Activated gamma-delta T cell treated with anti-CD3 and anti-CD28 coated beads, Interleukin-2, amount 50 U/mL, for 16 hours (primary cell): ENCODE measurements at places on chromosomes 11 and 22.

DNA sequence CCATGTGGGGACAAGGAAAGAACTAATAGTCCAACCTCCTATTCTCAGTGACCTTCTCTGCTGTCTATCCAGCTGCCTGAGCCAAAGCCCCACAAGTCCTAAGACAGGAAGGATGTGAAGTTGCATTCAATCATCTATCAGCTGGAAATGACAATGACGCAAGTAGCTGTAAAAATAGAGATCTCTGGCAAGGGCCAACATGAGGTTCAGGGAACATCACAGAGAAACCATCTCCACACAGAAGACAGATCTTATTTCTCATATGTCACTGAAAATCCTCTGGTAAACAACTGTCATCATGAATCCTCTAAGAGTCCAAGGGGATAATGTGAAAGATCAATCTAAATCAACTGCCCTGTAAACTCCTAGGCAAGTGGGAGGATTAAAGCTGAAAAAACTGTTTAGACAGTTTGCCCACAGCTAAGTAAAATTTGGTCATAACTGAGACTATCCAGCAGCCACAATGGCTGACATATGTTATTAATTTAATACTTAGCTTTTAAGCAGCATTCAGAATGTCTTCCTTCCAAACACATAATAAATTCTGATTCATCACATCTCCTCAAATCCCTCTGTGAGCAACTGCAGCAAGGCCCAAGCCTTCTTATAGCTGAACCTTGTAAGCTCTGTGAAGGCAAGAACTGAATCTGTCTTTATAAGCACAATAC is 52.1 kb downstream of the ALG9 start:
- no peak for DNase-seq

GRCh38 chr11:105144887-105145286 is 5.3 kb upstream of the CARD18 start:
- DNase-seq: no peak

GRCh38 chr22:43047605-43048004 is 32.7 kb upstream of the PACSIN2 start:
- DNase-seq: no peak

DNA sequence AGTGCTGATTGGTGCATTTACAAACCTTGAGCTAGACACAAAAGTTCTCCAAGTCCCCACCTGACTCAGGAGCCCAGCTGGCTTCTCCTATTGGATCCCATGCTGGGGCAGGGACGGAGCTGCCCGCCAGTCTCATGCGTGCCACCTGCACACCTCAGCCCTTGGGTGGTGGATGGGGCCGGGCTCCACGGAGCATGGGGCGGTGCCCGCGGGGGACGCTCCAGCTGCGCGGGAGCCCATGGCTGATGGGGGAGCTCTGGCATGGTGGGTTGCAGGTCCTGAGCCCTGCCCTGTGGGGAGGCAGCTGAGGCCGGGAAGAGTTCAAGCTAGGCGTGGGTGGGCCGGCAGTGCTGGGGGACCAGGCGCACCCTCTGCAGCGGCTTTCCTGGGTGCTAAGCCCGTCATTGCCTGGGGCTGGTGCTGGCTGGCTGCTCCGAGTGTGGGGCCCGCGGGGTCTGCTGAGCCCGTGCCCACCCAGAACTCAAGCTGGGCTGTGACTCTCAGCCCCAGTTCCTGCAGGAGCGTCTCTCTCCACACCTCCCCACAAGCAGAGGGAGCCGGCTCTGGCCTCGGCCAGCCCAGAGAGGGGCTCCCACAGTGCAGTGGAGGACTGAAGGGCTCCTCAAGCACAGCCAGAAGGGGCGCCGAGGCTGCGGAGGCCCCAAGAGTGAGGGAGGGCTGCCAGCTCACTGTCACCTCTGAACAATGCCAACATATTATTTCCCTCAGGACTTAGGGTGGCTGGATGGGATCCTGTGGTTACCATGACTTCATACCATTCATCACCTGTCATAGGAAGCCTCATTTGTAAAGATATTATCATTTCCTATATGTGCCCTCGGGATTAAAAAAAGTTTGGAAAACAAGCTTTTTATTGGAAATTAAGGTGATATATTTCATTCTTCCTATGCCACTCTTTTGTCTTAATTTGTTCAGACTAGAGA is 688.7 kb downstream of the ETS1 start:
- DNase-seq: no peak

DNA sequence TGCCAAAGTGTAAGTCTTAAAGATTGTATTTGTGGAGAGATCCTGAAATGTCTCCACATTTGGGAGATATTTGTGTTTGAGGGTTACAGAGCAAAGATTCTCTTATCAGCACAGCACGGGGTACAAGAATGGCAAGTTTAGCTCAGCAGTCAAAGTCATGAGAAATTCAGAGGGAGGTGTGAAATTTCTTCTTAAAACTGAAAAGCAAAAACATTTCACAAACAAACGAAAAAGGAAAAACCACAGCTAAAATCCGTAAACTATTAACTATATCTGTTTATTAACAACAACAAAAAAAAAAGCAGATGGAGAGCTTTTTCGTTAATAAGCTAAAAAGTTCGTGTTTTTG is 40.9 kb upstream of the ETS1 start:
- no peak for DNase-seq

DNA sequence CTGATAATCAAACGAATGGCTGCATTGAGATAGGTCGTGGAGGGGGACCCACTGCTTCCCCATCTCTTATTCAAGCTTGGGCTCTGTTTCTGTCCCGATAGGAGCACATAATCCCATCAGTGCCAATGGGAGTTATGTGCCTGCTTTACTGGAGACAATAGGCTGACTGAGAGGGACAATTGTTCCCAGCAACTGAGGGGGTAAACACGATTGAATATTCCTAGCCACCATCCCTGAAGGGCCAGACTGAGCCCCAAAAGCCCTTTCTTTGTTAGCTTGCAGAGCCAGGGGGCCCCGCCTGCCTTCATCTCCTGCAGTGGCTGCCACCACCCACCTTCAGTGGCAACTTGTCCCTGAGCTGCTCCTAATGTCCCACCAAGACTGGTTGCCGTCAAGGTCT is 172.8 kb upstream of the NAV2 start:
- no peak for DNase-seq

- DNase-seq: no peak
Measured at GRCh38 chr22:49371325-49372110, 456.2 kb downstream of the BRD1 start.

- DNase-seq: no peak
Measured at GRCh38 chr11:57410287-57410686, 16.6 kb downstream of the SLC43A3 start.

DNA sequence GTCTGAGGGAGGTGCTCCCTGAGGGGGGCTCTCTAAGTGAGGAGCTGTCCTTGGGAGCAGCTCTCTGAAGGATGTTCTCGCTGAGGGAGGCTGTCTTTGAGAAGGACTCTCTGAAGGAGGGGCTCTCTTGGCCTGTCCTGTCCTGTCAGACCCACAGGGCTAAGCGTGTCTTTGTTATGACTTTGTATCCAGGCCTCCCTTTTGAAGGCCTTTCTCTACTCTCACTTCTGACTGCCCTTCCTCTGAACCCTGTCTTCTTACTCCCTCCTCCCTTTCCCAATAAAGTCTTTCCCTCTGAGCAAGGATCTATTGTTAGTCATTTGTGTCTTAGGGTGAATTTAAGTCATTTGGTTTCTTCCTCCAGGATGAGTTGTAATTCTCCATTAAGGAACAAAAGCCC is 330.1 kb upstream of the PLET1 start:
- no peak for DNase-seq

- DNase-seq: no peak
Measured at GRCh38 chr22:44301039-44301438, 11.7 kb downstream of the SHISAL1 start.

GRCh38 chr22:35400501-35400790 is 506 bp downstream of the MCM5 start:
- no peak for DNase-seq

DNA sequence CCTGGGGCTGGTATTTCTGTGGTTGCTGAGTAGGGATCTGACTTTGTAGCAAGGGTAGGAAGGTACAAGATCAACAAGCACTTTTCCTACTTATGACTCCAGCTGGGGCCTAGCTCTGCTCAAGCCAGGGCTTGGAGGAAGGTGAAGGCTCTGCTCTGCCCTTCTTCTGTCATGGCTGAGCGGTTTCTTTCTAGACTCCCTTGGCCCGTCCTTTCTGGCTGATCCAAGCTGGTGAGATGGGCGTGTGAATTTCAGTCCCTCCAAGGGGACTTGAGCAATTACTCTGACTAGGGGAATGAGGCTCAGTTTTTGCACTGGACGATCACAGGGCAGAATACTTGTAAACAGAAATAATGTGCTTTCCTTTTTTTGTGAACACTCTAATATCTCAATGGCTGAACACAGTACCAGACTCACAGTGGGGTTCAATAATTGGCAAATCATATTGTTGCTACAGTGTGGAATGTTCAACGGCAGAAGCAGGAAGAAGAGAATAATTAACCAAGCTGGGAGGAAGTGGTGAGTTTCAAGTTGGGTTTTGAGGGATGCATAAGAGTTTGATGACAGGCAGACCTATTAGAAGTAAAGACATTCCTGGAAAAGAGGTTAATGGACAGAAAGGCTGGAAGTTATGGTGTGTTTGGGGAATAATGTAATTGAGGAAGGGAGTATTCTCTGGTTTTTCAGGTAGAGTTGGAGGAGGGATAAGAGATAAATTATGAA is 507.6 kb downstream of the MIAT start:
- DNase-seq: no peak

GRCh38 chr22:37209140-37209845 is 3.0 kb downstream of the SSTR3 start:
- DNase-seq: no peak

DNA sequence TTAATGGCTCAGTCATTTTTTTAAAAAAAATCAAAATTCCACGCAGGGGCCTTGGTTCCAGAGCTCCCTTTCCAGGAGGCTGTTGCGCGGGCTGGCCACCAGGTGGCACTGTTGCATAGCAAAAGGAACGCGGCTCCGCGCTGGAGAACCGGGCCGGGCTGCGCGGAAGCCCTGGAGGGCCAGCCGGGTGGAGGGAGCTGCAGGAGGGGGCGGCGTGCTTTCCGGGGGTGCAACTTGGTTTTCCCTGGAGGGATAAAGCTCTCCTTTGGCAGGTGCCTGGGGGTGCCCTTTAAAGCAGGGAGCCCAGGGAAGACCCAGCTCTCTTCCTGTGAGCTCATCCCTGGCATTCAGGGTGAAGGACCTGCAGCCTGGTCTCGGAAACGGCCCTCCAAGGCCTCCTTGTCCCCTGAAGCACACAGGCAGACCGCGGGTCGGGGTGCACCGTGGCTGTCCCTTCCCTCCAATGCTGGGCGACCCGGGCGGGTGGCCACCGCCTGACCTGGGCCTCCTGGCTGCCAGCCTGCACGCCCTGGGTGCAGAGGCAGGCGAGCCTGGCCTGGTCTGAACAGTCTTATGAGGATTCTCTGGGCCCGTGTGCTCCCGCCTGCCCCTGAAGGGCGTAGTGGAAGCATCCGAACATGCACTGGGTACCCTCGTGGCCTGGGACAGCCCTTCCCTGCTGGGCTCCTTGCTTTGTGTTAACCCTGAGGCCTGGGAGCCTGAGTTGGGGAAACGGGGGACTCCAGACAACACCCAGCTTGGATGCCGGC is 23.4 kb downstream of the KRTAP5-5 start:
- DNase-seq: peak; percentile 69

DNA sequence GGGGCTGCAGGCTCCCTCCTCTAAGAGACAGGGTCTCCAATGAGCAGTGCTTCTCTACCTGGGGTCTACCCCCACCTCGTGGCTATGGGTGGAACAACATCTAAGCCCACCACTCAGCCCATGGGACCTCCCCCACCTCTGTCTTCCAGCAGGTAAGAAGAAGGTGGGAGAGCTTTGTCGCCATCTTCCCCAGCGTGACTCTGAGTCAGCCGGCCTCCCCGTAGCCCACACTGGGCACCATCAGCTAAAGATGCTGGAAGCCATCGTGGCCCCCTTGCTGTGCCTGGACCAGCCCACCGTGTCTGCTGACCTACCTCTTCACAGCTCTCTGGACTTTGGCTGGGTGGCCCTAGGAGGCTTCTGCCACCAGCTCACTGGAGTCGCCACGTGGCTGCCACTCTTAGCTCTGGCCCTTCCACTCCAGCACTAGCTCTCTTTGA is 944 bp downstream of the C11orf86 start:
- DNase-seq: no peak

DNA sequence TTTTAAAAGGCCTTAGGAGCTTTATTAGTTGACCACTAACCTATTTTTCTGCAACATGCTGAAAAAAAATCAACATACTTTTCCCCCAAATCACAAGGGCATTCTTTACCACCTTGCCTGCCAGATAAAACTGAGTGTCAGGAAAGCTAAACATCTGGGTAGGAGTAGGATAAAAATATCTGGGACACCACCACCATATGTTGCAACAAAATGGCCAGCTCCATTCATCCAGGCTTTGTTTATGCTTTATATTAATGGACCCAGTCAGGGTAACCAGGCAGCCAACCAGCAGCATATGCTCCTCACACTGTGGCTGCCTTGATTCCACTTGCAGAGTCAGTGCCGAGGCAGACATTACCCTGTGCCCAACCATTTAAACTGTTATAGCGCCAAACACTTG is 1024.5 kb downstream of the LRRC4C start:
- DNase-seq: no peak

DNA sequence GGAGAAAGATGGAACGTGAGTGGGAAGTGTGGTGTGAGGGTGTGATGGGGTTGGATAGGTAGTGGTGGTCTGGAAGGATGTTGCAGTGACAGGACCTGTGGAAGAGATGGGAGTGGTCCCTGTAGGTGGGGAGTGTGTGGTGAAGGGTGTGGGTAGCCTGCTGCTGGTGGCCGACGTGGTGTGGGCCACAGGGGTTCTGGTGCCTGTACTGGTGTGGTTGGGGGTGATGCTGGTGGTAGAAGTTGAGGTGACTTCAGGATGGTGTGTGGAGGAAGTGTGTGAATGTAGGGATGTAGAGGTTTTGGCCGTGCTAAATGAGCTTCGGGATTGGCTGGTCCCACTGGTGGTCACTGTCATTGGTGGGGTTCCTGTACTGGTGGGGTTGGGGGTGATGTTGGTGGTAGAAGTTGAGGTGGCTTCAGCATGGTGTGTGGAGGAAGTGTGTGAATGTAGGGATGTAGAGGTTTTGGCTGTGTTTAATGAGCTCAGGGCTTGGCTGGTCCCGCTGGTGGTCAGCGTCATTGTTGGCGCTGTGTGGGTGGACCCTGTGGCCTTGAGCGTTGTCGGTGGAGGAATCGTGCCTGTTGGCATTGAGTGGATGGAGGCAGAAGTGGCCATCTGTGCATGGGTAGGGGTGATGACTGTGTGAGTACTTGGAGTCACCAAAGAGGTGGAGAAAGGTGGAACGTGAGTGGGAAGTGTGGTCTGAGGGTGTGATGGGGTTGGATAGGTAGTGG is 19.1 kb downstream of the MUC6 start:
- no peak for DNase-seq

GRCh38 chr22:36064358-36064757 is 35.7 kb upstream of the RBFOX2 start:
- no peak for DNase-seq

- no peak for DNase-seq
Measured at GRCh38 chr11:128644576-128644975, 49.3 kb upstream of the FLI1 start.

DNA sequence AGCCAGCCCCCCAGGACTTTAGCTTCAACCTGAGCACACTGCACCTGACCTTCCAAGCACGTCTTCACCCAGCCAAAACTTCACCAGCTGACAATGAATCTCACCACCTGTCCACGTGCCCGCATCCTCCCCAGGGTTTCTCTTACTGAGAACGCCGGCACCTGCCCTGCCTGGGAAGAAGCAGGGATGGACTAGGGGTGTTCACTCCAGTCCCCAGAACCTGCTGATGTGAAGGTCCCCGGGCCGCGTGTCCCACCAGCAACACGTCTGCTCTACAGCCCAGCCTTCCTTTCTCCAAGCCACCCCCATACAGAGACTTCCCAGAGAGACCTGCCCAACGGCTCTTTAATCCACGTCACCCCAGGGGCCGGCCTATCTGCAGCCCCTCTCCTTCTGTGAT is 12.8 kb downstream of the CPT1A start:
- no peak for DNase-seq
